ENCODE measurements at places on chromosomes 7 and 10.
A peak's percentile ranks its signal among the peaks of the same experiment; 100 is the strongest.

DNA sequence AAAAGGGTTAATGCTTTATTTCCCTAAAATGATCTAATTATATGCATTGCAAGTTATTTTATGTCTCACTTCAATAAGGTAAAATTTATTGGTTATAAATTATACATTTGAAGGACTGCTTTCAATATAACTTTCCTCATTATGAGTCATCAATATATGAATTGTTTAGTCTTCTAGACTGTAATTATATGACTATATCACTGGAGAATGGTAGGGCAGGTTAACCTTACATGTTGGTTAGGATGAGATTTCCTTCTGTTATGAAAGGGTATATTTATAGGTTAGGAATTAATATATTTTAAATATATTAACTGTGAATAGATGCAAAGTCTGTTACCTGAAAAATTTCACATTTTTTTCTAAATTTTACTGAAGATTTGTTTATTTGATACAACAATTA lies 406.4 kb upstream of the ETV1 start:
- no peak for DNase-seq

DNA sequence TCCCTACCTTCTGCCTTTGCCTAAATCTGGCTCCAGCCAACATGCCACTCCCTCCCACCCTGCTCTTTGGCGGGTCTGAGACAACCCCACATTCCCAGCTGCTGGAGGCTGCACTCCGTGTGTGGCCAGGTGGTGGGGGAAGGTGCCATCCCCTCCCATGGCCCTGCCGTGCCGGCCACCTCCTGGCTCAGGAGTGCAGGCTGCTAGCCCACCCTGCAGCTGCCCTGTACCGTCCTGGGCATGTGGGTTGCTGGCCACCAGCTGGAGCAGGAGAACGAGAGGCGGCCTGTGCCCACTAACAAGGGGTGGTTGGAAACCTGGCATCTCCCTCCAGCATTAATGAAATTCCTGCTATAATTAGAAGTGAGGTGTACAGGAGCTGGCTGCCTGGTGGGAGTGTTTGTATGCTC lies 97.6 kb downstream of the ZMIZ1 start:
- no peak for DNase-seq

DNA sequence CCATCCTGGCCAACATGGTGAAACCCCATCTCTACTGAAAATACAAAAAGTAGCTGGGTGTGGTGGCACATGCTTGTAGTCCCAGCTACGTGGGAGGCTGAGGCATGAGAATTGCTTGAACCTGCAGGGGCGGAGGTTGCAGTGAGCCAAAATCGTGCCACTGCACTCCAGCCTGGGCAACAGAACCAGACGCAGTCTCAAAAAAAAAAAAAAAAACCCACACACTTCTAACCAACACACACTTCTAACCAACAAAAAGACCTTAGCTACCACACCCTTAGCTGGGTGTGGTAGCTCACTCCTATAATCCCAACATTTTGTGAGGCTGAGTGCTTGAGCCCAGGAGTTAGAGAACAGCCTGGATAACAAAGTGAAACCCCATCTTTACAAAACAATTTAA lies 33.9 kb upstream of the SPOCK2 start:
- no peak for DNase-seq

GRCh38 chr7:77258014-77258413 lies 58.4 kb upstream of the FGL2 start:
- no peak for DNase-seq

DNA sequence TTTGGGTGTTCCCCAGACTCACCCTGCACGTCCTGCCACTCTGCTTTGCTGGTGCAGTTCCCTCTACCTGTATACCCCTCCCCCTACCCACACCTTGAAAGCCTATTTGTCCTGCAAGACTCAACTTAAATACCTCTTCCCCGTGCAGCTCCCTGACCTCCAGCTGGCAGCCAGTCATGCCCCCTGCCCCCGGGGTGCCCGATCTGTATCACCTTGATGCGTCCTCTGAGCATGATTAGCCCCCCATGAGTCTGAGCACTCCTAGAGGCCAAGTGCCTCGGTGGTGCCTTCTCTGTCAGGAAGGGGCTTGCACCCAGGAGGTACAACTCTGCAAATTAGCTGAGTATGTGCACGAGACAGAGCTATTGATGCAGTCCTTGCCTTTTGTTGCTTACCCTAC lies 95.1 kb downstream of the RGS10 start:
- DNase-seq, result no peak

DNA sequence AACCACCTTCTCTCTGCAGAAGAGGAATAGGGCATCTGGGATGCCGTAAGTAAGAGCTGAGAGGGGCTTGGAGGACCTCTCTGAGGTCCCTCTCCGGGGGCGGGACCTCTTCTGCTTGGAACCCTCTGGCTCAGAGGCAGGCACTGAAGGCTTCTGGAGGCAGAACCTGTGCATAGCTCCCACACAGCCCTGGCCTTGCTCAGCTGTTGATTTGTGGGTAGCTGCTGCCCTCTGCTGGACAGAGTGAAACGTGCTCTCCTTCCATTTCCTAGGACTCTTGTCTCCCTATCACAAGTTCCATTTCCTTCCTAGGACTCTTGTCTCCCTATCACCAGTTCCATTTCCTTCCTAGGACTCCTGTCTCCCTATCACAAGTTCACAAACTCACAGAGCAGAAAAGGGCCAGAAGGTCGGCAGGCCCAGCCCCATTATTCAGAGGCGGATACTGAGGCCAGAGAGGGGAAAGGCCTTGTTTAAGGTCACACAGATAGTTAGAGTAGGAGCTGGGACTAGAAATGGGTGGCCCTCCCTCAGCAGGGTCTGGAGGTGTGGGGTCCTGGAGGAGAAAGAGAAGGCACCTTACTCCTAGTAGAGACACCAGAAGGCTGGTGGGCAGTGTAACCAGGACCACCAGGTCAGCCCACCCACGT lies 30.3 kb upstream of the GARS1 start:
- DNase-seq, result peak; percentile 72

DNA sequence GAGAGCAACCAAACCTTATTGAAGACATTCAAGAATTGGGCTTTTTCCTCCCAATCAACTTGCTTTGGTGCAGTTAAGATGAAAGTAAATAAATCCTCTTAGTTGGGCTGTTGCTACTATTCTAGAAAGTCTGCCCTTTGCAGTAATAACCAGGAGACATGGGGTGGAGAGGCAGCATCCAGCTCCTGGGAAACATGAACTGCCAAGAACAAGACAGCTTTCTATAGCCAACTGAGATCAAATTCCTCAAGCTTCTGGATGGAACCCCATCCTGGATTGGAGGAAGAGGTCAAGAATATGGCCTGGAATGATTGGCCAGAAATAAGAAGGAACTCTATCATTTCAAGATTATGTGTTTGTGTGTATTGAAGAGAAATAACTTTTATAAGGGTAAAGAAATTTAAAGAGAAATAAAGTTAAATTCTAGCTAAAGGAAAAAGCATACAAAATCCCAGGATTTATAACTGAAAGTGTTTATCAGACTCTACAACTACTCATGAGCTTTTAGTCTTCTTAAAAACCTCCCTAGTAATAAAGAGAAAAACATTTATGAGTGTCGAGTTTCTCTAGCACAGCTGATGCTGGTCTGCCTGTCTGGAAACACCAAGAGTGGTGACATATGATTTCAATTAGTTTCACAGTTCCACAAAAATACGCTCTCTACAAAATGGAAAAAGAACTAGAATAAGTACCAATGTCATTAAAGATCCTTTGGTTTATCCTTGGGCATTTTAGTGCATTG lies 70.1 kb upstream of the COL1A2 start:
- no peak for DNase-seq

DNA sequence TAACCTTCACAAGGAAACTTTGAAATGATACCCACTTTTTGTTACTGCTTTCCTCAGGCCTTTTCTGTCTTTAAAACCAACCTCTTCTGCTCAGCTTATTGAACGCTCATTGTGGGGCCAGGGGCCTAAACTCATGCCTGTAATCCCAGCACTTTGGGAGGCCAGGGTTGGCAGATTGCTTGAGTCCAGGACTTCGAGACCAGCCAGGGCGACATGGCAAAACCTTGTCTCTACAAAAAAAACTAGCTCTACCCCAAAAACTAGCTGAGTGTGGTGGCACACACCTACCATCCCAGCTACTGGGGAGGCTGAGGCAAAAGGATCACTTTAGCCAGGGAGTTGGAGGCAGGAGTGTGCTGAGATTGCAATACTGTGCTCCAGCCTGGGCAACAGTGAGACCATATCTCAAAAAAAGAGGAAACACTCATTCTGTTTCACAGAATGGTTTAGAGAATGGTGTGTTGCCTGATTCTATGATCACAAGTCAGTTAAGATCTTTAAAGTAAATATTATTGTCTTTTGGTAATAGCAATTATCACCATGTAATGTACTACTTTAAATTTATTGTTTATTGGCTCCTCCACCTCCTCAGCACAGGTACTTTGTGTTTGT lies 51.1 kb downstream of the KCTD7 start:
- DNase-seq, result no peak

DNA sequence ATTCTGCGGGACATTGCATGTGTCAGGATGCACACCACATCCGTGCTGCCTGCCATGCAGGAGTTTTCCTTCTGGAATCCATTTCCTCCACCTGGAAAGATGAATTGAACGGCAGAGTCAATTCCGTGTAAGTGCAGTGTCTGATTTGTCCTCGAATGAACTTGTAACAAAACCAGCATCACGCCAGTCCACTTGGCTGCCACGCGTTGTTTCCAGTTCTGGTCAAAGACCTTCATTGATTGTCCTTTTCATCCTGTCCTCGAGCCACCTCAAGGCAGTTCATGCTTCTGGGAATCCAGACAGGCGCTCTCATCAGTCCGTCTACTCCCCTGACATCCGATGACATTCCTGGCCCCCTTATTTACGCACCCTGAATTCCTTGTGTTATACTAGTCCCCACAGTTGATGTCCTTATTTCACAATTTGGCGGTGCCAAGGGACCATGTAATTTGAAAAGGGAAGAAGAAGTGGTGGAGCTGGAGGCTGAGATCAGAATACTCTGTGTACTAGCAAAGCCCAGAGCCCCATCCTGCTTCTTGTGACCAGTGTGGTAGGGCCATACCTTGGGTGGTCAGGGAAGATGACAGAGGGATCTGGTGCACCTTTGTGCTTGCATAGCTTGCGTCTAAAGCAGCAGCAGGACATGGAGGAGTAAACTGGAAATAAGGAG lies 502.2 kb downstream of the PLXNA4 start:
- DNase-seq, result no peak

DNA sequence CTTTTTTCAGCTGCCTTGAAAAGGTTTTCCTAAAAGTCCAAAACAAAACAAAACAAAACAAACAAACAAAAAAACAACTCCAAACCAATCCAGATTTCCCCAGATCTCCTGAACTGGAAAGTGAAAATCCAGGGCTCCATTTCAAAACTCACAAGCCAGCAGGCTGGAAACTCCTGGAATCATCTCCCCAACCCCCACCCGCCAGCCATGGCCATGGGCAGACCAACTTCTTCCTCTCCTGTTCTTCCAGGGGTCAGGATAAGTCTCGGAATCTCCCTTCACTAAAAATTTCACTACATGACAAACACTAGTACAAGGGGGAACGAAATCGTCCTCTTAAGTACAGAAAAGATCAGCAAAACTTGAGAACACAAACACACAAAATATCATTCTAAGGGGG lies 40.4 kb downstream of the GNA12 start:
- DNase-seq, result no peak

- no peak for DNase-seq
Measured at GRCh38 chr7:116978006-116978405, 24.7 kb downstream of the ST7 start.

DNA sequence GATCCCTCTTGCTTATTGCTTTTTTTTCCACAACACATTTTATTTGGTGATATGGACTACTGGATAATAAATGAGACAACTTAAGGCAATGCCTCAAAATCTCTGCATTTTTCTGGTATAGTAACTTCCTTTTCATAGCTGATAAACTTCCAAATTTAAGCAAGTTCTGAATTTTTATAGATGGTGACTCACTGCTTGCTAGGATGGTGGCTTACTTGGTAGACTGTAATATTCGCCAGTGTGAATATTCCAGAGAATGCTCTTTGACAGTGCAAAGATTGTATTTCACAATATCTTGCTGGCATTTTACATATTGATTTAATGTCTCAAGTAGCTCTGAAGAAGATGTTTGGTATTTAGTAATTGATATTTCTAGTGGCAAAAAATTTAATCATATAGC lies 472.4 kb downstream of the TFEC start:
- no peak for DNase-seq

GRCh38 chr7:128948976-128949760 lies 11.4 kb downstream of the IRF5 start:
- DNase-seq, result no peak

GRCh38 chr10:4833286-4833685 lies 7.3 kb downstream of the AKR1E2 start:
- no peak for DNase-seq

DNA sequence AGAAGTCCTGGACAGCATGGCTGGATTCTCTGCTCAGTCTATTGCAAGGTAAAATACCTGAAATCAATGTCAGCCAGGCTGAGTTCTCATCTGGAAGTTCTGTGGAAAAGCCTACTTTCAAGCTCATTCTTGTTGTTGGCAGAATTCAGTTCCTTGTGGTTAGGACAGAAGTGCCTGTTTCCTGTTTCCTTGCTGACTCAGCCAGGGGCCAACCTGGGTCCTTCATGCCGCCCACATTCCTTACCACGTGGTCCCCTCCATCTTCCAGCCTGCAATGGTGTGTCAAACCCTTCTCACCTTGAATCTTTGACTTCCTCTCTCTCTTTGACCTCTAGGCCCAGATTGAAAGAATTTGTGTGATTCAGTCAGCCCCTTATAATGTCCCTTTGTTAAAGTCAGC lies 197.1 kb upstream of the STK17A start:
- DNase-seq, result no peak

DNA sequence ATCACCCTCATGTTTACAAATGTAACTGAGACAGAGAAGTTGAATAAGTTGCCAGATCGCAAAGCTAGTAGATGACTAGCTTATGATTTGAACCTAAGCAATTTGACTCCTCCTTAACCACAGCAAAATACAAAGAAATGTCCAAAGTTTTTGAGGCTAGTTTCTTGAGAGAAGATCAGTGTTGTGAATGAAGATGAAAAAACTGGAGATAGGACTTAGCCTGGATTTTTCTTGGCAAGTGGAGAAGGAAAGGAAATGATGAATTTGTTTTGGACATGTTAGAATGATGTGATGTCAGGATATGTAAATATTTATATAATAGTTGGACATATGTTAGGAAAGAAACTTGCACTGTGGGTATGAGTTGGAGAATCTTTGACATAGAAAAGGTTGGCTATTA lies 149.8 kb downstream of the LSMEM1 start:
- no peak for DNase-seq

- DNase-seq, result no peak
Measured at GRCh38 chr10:24462889-24463552, 254.1 kb downstream of the KIAA1217 start.

DNA sequence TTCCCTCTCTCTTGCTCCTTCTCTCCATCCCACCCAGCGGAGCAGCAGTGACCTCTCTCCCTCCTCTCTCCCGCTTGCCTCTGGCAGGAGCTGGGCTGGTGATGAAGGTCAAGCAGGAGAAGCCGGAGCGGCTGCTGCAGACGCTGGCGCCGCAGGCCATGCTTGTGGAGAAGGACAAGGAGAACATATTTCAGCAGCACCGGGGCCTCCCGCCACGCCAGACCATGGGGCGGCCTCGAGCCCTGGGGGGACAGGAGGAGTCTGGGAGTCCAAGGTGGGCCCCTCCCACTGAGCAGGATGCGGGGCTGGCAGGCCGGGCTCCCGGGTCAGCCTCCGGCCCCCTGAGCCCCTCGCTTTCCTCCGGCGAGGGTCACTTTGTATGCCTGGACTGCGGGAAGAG lies 17.3 kb downstream of the ZNF775 start:
- no peak for DNase-seq

Data from left renal cortex interstitium (tissue), 4 donors.